NCI-H1436 (cell line): ENCODE measurements at places on chromosomes 16 and 17.

- no peak for DNase-seq
These were observed 36.4 kb downstream of the HEATR3 start for GRCh38 chr16:50102051-50102746.

- no peak for DNase-seq
These were observed 60.6 kb downstream of the HLF start for GRCh38 chr17:55325406-55325805.

DNA sequence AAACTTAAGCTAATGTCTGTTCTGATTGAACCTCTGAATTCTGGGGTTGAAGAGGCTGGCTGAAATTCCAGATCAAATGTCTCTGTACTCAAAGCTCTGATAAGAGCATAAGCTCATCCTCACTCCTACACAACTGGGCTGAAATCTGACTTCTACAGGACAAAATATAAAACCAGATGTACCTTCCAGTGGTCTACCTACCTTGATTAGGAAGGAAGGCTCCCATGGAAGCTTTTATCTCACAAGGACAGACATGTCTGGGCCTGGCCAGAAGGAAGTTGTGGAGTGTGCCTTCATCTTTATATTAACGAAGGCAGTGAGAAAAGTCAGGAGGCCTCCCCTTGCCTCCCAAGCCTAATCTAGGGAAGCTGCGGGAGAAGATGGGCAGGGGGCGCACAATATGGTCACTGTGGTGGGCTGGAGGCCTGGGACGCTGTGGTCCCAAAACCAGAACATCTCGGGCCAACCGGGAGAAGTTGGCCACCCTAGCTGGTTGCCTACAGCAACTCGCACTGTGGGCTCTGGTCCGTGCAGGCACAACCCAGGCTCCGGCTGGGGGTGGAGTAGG lies 55.6 kb upstream of the LRRC37A3 start:
- DNase-seq = no peak

DNA sequence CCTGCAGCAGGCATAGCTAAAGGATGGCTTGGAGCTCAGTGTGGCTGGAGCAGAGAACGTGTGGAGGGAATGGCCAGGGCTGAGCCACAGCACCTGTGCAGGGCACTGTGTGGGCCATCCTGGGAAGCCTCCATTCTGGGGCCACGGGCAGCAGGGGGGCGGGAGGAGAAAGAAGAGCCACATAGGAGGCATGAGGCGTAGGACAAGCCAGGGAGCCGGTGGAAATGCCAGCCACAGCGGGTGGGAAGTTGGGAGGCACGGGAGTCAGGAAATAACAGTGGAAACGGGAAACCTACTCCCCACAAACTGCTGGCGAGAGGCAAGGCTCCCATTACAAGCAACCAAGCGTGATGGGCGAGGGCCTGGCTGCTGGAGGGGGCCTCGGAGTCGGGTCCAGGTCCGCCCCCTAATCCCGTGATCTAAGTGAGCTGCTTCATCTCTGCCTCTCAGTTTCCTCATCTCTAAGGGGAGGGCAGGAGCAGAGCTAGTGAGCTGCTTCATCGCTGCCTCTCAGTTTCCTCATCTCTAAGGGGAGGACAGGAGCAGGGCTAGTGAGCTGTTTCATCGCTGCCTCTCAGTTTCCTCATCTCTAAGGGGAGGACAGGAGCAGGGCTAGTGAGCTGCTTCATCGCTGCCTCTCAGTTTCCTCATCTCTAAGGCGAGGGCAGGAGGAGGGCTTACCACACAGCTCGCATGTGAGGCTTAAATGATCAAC lies 104.9 kb downstream of the ADCY9 start:
- no peak for DNase-seq

GRCh38 chr16:86093801-86094750 lies 195.1 kb downstream of the IRF8 start:
- DNase-seq = no peak

GRCh38 chr16:58196898-58197313 lies 1.0 kb downstream of the CSNK2A2 start:
- no peak for DNase-seq

DNA sequence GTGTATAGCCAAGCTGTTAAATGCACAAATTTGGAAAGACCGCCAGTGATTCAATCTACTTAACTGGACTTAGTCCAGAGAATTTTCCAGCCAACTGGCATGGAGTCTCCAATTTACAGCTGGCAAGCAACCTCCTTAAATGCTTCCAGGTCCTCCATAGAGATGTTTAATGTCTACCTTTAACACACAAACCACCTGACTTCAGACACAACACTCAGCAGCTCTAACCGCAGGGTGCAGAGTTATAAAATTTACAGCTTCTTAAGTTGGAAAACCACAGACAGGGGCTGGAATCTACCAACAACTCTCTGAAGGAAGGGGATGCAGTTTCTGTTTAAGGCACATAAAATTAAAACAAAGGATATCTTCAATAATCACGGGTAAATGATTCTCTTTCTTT lies 106.9 kb downstream of the SYCE1L start:
- no peak for DNase-seq

DNA sequence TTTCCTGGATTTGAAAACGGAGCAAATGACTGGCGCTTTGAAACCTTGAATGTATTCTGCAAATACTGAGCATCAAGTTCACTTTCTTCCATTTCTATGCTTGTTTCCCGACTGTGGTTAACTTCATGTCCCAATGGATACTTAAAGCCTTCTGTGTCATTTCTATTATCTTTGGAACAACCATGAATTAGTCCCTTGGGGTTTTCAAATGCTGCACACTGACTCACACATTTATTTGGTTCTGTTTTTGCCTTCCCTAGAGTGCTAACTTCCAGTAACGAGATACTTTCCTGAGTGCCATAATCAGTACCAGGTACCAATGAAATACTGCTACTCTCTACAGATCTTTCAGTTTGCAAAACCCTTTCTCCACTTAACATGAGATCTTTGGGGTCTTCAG lies 32.3 kb downstream of the BRCA1 start:
- DNase-seq = no peak

DNA sequence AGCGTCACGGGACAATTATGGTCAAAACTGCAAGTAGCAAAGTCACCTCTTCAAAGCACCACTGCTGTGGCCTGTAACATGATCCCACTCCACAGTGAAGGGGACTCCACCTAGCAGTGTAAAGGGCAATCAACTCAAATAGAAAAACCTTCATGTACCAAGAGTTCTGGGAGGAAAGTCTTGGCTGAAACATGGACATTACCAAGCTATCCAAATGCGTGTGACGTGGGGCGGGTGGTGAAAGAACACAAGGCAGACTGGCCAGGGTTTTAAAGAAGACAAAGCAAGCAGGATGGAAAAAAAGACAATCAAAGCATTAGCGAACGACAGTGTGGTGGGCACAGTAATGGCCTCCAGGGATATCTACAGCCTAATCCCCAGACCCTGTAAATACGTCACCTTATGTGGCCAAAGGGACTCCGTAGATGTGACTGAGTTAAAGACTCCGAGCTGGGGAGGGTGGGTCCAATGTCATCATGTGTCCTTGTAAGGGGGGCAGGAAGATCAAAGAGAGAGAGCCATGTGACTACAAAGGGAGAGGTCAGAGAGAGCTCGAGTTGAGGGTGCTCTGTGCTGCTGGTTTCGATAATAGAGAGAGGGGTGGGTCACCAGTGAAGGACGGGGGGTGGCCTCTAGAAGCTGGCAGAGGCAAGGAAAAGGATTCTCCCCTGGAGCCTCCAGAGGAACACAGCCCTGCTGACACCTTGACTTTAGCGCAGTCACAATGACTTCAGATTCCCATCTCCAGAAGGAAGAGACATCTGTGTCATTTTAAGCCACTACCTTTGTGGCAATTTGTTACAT lies 6.0 kb downstream of the HSDL1 start:
- DNase-seq = peak; percentile 51

- no peak for DNase-seq
These were observed 37.7 kb upstream of the LCMT1 start for GRCh38 chr16:25073854-25074253.

- no peak for DNase-seq
These were observed 21.0 kb upstream of the HERPUD1 start for GRCh38 chr16:56910654-56911539.

DNA sequence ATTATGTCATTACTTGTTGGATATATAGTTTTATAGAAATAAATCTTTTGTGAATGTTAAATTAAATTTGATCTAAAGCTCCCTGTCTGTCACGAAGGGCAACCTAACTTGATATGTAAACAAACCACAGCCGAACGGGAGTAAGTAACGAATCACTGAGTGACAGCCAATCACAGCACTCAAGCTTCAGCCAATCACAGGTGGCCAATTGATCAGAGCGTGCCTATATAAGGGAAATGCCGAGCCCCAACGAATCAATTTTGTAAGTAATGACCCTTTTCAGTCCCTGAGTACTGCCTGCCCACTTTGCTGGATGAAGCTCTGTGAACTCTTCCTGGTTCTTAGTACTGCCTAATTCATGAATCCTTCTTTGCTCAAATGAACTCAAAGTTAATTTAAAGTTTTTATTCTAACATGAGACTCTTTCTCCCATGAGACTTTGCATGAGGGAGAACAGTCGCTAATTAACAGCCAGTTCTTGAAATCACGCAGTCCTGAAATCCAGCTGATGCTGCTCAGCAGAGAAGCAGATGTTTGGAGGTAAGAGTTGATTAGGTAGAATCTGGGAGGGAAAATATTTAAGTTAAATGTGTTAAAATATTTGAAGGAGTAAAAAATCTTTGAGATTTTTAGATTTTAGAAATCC lies 302.2 kb downstream of the CNTNAP4 start:
- DNase-seq = no peak

- peak; percentile 60 for DNase-seq
These were observed 2.1 kb downstream of the HES7 start for GRCh38 chr17:8121681-8122421.

DNA sequence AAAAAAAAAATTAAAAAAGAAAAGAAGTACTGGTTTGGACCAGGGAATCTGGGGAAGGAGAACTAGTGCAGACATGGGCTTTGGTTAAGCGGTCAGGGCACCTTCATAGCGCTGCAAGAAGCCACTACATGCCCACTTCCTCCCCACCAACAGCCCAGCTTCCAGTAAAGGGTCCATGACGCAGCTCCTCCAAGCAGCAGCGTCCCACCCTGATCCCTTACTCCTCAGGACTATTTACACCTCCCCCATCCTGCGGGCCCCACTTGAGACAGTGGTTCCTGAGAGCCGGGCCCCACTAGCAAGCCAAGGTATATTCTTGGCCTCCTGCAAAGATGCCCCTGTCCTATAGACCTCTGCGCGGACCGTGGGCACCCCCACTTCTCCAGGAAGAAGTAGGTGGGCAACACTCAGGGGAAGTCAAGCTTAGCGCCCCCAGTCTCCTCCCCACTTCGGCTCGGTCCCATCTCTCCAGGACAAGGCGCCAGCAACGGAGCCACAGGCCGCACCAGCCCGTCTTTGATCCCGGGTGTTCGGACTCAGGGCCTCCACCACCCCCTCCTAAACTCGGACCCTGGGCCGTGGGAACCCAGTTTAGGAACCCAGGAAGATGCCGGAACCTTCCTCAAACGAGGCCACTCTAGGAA lies 913 bp upstream of the PRR14 start:
- DNase-seq = no peak

DNA sequence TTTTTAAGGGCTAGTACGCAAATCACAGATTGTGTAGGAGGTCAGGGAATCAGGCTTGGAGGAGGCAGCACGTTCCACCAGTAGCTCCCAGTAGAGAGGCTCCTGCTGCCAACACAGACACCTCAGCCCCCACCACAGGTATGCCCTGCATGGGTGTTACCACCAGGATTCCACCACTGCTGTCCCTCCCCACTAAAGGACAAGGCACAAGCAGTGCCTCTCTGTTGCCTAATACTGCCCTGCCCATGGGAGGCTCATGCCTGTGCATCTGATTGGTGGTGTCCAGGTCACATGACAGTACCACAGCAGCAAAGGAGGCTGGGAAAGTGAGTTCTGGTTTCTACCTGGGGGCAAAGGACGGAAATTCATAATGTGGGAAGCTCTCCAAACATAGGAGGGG lies 33.6 kb upstream of the CACNG4 start:
- DNase-seq = no peak

DNA sequence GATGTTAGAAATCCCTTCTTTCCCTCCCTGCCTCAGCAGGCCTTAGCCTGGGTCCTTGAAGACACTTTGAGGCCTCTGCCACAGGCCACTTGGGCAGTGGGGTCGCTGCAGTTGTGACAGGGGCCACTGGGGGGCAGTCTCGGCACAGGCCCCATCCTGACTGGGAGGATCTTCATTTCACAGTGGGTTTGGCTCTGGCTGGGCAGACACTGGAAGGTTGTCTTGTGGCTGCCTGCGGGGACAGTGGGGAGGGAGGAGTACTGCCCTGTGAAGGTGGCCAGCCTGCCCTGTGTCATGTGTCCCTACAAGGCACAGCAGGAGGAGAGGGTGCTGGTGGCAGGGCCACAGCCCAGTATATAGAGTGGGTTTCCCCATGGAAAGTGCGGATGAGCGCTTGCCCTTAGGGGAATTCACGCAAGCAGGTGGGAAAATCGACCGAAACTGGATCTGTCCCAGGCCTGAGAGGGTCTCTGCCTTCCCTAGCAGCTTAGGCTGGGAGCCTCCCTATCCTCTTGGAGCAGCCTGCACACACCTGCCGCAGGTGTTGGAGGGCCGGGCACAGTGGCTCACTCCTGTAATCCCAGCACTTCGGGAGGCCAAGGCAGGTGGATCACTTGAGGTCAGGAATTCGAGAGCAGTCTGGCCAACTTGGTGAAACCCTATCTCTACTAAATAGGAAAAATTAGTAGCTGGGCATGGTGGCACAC lies 28.8 kb downstream of the GINS2 start:
- peak; percentile 28 for DNase-seq

DNA sequence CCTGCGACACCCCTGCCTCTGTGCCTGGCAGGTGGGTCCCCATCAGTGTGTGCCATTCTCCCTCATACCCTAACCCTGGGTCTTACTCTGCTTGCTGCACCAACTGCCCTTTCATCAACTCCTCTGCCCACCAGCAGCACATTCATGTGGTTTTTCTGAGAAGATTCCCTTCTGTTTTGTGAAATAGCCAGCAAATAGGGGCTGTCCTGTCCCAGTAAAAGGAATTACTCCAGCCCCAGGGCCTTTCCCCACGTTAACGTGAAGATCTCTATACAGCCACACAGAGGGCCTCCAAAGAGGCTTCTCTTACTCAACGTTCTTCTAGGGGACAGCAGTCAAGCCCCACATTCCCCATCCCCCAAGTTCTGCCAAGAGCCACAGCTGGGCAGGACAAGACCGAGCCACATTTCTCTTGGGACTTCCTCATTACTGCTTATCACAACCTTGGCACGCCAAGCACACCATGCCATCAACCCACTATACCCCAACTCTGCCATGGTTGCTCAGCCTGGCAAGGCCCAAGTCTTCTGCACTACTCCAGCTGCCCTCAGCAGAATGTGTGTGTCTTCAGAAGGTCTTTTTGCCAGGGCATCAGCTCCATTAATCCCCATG lies 18.7 kb upstream of the CCL2 start:
- no peak for DNase-seq
